ENCODE measurements at places on chromosomes 4 and X.
A peak's percentile ranks its signal among the peaks of the same experiment; 100 is the strongest.

DNA sequence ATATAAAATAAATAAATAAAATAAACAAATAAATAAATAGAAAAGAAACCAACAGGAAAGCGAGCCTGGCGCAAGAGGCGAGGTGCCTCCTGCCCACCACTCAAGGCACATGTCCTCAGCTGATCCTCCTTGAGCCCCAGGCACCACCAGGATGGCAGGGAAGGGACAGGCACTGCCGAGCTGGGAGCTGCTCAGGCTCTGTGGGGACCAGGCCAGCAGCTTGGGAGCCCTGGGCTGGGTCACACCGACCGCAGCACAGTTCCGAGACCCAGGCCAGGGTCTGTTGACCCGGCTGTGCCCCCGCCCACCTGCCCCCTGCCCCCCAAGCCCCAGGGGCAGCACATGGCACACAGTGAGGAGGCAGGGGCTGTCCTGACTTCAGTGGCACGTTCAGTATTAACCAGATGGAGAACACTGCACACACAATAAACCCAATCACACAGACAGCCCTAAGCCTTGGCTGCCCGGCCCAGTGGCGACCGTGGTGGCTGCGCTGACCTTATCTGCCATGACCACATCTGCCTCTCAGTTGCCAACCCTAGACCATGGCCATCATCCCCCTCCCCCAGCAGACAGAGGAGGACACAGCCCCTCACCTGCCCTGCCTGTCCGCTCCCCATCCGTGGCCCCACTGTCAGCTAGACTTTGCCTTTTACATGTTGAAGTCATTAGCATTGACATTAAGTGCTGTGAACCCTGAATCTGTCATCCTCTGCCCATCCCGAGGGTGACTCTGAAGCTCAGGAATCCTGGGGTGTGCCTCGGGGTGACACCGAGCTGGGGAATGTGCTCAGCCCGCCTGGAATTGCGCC lies 2.9 kb upstream of the TREX2 start:
- no peak for DNase-seq

DNA sequence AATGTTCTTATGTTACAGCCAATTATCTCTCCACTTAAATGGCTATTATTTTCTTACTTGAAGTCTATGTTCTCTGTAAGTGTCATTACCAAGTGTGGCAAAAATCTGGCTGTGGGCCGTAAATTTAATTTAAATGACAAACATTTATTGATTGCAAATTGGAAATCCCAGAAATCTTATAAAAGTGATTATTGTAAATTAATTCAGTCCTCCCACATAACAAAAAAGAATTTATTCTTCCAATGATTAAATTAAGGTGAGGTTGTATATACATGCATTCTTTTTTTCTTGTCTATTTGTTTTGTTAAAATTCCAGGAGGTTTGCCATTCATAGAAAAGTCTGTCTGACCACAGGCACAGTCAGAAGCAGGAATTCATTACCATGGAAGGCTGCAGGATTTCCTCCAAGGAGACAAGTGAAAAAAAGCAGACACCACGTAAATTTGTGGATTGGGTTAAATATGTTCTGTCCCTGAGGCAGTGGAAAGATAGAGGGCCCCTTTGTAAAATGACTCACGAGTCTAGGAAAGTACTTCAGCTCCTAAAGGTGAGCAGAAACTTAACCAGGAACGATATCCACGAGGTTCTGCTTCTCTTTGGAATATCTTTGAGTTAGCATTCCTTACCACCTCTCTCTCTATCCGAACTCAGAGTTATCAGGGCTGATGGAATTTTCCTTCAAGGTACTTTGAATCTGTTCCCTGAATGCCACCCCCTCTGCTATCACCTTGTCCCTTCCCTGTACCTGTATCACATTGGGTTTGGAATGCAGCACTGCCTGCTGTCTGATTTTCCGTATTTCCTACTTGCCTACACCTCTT lies 10.7 kb downstream of the PPARGC1A start:
- no peak for DNase-seq

- DNase-seq = no peak
Measured at GRCh38 chrX:155215443-155216178, 649 bp upstream of the VBP1 start.

GRCh38 chr4:20615486-20616260 lies 84.6 kb upstream of the PACRGL start:
- DNase-seq = no peak

GRCh38 chrX:118839334-118839958 lies 15.8 kb downstream of the ZCCHC12 start:
- peak; percentile 15 for DNase-seq

- DNase-seq = no peak
Measured at GRCh38 chrX:15298201-15298600, 17.2 kb downstream of the ASB11 start.

DNA sequence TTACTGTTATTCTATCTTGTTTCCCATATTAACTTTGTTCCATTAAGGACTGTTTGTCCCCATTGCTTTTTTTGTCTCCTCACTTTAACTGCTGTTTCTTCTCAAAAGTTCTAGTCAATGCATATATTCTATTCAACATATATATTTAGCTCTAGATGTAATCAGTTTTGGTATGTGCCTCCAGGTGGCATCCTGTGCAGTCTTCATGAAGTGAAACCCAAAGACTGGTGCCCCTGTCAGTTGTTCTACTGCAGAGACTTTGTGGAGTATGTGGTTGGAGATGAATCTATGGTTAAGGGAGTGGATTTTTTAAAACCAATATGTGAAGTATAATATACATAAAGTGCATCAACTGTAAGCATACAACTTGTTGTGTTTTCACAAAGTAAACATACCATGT lies 57.0 kb downstream of the VAMP7 start:
- no peak for DNase-seq

- no peak for DNase-seq
Measured at GRCh38 chr4:1756893-1757779, 35.8 kb downstream of the TACC3 start.

DNA sequence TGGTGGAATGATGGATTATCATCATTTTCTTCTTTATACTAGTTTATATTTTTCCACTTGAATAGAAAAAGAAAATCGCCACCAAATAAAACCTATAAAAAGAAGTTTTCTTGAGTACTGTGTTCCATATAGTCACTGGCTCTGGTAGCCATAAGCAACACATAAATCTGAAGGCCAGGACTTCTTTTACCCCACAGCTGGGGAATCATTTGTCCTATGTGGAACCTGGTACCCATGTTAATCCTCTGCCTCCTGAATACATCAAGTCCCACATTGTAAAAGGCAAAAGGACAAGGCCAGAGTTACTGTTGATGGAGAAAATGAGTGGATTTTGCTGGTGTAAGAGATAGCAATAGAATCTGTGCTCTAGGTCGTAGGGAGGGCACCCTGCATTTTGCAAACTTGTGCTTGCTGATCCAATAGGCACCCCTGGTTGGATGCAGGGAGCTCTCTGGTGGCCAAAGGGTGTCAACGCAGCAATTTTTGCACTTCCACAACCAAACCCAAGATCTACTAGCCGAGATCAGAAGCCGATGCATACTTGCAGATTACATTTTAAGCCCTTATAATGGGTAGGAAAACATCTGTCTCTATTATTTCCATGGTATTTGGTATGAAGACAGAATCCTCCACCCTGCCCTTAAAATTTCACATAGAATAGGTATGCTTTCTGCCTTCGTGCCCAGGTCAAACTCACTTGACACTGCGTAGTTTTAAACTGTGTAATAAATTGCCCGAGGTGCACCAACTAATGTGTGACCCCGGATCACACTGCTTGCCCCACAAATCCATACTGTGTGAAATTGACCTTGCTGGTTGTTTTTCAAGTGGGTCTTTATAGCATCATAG lies 146.2 kb upstream of the SCML1 start:
- DNase-seq = no peak

- no peak for DNase-seq
Measured at GRCh38 chrX:15600049-15600448, 711 bp downstream of the ACE2 start.

DNA sequence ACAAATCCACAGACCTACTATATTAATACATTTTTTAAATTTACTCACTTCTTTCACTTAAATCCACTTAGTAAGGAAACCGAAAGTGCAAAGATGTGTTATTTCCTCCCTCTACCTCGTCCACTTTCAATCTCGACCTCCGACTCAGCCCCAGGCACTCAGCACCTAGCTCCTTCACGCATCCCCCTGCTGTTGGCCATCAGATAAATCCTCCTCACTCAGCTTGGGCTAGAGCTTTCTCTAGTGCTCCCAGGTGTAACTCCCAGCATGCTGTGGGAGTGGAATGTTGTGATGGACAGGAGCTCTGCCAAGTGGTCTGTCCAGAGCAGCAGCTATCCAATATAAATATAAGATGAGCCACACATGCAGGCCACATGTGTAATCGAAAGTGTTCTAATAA lies 26.7 kb upstream of the TEC start:
- no peak for DNase-seq
